ENCODE measurements at places on chromosomes 2 and 18.

DNA sequence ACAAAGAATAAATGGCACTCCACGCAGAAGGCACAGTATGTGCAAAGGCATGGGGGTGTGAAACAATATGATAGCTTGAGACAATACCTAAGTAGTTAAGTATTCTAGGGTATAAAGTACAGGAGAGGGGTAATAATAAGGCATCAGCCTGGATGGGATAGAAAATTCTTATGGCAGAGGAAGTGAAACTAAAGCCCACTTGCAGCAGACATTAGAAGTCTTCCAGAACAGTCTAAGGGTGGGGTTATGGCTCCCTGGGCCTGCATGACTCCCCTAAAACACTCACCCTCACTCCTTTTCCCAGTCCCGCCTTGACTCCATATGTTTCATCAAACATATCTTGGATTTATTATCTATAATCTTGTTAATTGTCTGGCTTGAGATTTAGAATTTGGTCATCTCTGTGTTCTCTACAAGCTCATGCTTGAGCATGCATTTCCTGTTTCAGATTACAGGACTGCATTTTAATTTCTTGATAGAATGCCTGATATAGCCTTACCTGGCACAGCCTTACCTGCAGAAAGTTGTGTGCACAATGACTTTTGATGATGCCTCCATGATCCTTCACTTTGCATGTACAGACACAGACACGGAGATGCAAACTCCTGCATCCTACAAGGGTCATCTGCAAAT lies 28.5 kb upstream of the TMBIM1 start:
- no peak for DNase-seq

DNA sequence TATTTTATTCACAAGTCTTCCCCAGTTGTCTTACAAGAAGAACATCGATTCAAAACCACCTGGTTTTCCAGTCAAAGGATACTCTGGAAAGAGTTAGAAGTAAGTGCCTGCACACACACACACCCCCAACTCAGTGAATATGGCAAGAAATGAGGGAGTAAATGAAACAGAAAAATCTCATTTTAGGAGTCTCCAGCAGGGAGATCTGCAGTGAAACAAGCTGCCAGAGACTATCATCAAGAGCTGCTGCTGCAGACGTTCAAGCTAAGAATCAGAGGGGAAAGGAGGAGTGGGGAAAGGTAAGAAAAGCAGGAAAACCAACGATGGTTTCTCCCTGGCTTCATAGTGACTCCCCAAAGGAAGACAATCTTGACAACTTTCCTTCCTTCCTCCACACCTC lies 2.4 kb downstream of the ALK start:
- DNase-seq, result no peak

DNA sequence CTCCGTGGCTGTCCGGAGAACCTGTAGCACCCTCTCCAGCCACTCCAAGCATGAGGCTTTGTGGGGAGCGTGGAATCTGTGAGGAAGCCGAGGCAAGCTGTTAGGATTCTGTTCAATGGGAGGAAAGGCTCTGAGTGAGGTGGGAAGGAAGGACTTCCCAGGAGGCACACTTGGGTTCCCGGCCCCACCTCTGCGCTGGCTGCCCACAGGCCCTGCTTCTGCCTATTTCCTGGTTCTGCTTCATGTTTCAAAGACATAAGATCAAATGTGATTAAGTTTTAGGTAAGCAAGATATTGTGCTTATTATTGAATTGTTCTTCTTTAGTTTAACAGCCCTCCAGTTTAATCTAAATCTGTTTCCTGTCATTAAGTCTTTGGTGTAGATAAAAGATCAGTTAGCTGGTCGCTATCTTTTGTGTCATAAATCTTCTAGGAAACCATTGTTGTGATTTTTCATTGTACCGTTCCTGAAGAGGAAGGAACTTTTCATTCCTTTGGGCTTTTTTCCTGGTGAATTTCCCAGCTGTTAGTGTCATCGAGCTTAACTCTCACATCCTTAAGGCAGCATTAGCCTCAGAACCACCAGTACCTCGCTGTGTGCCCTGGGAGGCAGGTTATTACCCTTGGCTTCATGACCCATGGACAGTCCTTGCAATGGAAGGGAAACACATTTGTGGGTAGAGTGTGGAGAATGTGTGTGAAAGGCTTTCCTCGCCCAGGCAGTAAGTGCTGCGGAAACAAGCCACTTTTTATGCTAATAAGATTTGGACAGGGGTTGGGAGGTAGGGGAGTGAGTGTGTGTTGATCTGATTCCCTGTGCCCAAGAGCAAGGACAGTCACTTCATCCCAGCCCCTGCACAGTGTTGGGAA lies 61.9 kb upstream of the ALPP start:
- no peak for DNase-seq

DNA sequence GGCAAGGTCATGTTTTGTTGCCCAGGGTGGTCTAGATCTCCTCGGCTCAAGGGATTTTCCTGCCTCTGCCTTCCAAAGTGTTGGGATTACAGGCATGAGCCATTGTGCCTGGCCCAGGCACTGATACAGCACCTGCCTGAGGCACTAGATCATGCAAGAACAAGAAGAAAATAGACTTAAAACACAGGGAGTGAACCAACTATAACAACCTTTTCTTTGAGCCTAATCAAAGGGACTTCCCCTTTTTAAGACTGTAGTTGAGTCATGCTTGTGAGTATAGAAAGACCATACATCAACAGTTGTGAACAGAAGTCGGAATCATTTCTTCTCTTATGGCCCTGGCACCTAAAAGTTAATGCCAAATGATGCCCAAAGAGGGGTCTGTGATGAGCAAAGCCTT lies 47.9 kb upstream of the MAPRE2 start:
- DNase-seq, result no peak

Data from effector memory CD8-positive, alpha-beta T cell (primary cell).